GM12865 (cell line): ENCODE measurements at places on chromosomes 13 and 19.

- DNase-seq: no peak
Measured at GRCh38 chr13:27022571-27023311, 148.9 kb downstream of the USP12 start.

DNA sequence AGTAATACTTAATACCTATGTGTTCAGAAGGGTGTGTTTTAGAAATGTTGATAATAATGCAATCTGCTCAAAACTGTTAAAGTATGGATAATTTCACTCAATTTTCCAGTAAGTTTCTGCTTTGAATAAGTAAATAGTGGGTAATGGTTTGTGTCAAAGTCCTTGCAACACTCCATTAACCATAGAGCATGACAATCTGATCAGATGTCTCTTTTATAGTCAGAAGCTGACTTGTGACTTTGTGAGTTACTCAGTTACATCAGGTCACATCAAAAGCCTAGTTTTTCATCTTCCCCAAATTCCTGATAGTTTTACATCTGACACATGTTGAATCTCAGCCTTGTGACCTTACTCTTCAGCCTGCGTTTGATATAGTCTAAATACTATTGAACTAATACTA is 338.0 kb downstream of the EFNB2 start:
- DNase-seq: no peak

DNA sequence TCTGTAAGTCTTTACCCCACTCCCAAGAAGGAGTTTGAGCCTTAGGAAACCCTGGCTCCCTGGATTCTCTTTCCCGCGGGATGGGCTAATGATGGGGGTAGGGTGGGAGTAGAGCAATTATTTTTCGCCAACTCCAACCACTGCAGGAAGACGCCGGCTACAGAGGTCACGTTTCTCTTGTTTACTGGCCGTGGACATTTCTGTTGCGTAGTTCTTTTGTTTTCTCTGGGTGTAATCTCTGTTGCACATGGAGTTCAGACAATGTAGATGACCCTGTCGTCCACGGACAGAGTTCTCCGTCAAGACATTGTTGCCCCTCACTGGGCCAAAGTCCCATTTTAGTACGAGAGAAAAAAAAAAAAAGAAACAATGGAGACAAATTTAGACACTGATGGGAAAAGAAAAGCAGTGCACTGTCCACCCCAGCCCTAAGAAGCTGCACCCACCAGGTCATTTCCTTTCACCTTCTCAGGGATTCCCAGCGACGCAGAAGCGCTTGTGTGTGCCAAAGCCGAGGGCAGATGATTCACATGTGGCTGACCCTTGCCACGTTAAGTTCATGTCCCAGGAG is 133.9 kb upstream of the ARGLU1 start:
- DNase-seq: no peak

- DNase-seq: no peak
Measured at GRCh38 chr19:24032651-24033050, 54.3 kb upstream of the ZNF254 start.

- no peak for DNase-seq
Measured at GRCh38 chr13:95509521-95510310, 42.8 kb upstream of the CLDN10 start.

DNA sequence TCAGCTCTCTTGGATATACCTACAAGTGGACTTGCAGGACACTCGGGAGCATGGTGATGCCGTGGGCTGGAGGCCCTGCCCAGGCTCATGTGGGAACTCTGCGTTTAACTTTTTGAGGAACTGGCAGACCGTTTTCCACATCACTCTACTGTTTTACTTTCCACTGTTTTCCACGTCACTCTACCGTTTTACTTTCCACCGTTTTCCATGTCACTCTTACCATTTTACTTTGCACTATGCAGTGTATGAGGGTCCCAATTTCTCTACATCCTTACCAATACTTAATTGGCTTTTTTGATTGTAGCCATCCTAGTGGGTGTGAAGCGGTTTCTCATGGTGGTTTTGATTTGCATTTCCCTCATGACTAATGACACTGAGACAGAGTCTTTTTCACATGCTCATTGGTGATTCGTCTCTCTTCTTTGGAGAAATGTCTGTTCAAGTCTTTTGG is 40.5 kb downstream of the GATAD2A start:
- DNase-seq: peak; percentile 66

DNA sequence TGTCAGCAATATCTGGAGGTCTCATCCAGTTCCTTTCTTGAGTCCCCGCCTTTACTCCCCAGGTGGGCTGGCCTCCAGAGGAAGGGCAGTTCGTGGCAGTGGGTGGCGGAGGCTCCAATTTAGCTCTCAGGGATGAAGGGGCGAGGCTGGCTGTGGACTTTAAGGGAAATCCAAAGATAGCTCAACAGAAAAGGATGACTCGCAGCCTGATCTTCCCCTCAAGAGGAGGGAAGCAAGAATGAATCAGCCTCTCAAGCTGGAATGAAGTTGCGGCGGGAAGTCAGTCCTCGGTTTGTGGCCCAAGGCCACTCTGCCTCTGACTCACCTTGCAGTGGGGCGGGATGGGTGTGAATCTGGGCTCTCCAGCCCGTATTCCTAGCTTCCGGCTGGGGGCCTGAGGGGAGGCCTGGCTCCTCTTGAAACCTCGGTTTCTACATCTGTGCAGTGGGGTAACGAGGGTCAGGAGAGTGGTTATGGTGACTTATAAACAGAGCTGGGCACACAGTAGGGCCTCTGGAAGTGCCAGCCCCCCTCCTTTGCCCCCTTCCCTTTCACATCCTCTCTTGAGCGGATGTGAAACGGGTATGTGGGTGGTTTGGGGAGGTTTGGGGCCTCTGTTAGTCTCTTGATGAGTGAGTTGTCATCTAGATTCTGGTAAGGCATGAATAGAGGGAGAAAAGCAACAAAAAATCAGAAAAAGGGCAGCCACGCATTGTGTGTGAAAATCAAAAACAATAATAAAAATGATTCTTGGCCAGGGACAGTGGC is 10.5 kb upstream of the SMG9 start:
- DNase-seq: peak; percentile 97

GRCh38 chr13:80823472-80823871 is 482.5 kb upstream of the SPRY2 start:
- DNase-seq: no peak

DNA sequence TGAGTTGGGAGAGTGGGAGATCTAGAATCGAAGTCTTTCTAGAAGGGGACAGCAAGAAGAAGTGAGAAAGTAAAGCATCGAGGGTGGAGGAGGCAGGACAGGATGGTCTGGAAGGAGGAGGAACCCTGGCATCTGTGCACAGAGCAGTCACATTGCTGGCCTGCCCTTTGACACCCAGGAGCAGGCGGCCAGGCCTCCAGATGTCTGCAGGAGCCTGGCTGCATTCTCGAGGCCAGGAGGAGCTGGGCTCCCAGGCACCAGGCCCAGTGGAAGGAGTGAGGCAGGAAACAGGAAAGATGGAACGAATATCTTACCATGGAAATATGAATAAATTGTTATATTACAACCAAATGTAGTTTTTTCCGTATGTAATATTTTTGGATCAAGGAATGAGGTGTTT is 27.7 kb upstream of the ARGLU1 start:
- DNase-seq: no peak

DNA sequence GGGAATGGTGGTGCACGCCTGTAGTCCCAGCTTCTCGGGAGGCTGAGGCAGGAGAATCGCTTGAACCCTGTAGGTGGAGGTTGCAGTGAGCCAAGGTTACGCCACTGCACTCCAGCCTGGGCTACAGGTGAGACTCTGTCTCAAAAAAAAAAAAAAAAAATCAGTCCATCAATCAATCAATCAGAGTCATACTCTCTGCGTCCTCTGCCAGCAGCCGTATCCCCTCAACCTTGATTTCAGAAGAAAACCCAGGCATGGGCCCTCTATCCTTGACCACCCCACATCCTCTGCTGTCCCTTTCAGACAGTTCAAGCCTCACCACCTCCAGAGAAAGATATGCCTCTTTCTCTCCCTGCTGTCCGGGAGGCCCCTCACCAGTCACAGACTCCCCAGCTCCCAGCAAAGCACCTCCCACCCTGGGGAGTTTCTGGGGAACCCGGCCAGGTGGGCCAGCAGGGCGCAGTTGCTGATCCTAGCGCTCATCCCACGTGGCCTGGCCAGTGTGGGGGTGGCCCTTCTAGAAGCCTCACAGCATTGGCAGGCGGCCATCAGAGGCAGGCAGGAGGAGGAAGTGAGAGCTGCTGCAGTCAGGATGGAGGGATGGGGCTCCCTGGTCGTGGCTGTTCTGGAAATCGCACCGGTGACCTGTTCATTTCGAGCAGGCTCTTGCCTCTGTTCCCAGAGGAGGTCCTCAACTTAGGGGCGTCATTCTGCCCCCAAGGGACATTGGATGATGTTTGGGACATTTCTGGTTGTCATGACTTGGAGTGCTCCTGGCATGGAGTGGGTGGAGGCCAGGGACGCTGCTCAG is 10.2 kb upstream of the JSRP1 start:
- DNase-seq: peak; percentile 88

GRCh38 chr19:3360421-3361383 is 5.7 kb upstream of the NFIC start:
- DNase-seq: peak; percentile 76

GRCh38 chr13:36101157-36101556 is 30.0 kb downstream of the DCLK1 start:
- DNase-seq: no peak

- no peak for DNase-seq
Measured at GRCh38 chr13:75585153-75585552, 35.6 kb downstream of the UCHL3 start.

DNA sequence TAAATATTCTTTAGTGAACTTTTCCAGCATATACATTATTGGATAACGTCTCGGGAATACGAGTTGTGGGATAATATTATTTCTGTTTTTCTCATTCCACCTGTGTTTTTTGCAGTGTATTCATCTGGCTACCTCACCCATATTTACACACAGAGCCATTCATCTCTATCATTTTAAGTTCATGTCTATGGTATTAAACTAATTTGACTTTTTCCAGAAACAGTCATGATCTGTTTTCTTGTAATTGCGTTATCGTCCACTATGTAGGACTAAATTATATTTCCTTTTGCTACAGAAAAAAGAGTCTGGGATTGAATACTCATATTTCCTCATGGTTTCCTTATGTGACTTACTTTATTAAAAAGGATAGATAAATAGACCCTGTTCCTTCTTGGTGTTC is 2.7 kb downstream of the ATP11A start:
- no peak for DNase-seq

GRCh38 chr19:42558450-42559150 is 30.3 kb upstream of the CEACAM1 start:
- DNase-seq: no peak

DNA sequence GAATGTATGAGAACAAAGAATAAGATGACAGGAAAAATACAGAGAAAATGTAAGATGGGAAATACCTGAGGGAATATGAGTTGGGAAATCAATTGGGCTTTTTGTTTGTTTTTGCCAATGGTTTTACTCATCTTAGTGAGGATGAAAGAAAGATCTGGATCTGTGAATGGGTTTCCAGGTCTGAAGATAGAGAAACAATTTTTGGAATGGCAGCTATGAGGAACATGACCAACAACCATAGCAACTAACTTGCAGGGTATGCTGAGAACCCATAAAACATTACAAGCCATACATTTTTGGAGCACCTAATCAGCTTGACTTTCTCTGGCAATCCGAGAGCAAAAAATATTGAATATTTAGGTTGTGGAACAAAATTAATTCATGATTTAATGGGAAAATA is 290.0 kb downstream of the KCTD12 start:
- DNase-seq: no peak

GRCh38 chr13:41490371-41491015 is 33.1 kb downstream of the RGCC start:
- DNase-seq: no peak

DNA sequence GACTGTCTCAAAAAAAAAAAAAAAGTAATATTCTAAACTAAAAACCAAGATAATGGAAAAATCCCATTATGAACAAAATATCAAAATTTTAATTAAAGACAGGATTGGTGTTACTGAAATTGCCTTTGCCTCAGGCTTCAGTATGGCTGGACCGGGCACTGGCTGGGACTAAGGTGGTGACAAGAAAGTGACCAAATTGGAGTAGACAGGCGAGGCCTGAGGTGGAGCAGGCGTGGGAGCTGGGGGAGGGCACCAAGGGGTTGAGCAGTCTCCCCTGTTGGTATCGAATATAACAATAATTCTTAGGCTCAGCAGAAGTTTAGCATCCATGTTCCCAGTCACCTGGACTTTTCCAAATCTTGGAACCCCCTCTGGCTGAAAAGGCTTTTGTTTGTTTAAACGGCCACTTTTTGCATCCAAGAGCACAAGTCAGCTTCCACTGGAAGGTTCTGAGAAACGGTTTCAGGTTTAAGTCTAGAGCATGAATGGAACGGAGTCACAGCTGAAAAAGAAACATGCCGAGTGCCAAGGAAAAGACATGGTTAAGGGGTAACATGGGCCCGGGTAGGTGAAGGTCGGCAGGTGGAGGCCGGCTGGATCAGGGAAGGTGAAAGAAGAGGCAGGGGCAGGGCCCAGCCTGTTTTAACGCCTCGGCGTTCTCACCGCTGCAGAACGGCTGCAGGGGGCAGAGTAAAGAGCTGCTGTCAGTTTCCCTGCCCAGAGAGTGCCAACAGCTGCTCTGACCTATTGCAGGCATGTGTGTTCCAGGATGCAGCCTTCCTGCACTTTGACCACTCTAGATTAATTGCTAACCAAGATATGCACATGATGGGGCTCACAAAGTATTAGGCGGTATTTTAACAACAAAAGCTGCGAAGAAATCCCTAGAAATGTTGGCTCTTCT is 104.4 kb downstream of the TM9SF2 start:
- DNase-seq: peak; percentile 64

GRCh38 chr19:46951171-46951986 is 68.3 kb upstream of the NPAS1 start:
- peak; percentile 47 for DNase-seq

- no peak for DNase-seq
Measured at GRCh38 chr13:101465877-101466276, 13.4 kb downstream of the ITGBL1 start.

DNA sequence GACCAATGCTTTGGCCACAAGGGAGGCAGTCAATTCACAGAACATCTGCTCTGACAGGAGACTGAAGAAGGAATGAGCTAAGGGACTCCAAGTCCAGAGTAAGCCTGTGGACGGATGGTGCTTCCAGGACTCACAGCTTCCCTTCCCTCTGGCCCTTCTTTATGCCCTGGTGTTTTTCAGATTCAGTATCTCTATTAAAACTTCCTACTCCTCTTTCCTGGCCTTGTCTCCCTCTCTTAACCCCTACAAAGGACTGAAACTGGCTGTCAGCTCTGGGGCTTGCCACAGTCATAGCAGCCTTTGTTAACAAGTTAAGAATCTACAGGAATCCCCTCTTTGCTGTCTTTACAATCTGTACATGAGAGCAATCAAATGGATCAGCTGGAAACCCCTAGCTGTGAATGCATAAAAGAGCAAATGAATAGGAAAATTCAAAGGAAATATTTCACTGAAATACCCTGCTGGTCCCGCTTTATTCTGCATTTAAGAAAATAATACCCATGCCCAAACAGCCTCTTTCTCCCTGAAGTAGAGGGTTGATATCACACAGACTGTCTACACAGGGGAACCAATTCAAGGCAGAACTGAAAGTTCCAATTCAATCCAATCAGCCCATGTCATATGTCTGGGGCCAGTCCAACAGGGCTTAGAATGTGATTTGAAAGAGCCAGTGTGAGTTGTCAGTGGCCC is 192.3 kb downstream of the MZT1 start:
- DNase-seq: no peak

DNA sequence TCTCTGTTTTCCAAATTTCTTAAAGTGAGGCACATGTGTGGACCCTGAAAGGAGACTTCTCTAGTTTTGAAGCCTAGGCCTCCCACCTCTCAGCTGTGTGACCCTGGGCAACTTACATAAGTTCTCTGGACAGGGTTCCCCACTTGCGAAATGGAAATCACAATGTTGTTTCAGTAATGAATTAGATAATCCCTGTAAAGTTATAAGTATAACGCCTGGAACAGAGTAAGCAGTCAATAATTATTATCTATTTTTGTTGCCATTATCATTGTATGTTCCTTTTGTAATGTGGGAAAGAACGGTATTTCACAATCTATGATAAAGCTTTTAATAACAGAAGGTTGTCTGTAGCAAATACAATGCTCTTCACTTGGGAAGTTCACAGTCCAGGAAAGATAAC is 437.3 kb upstream of the ZNF507 start:
- no peak for DNase-seq
